ENCODE measurements at places on chromosomes 7 and 10.

DNA sequence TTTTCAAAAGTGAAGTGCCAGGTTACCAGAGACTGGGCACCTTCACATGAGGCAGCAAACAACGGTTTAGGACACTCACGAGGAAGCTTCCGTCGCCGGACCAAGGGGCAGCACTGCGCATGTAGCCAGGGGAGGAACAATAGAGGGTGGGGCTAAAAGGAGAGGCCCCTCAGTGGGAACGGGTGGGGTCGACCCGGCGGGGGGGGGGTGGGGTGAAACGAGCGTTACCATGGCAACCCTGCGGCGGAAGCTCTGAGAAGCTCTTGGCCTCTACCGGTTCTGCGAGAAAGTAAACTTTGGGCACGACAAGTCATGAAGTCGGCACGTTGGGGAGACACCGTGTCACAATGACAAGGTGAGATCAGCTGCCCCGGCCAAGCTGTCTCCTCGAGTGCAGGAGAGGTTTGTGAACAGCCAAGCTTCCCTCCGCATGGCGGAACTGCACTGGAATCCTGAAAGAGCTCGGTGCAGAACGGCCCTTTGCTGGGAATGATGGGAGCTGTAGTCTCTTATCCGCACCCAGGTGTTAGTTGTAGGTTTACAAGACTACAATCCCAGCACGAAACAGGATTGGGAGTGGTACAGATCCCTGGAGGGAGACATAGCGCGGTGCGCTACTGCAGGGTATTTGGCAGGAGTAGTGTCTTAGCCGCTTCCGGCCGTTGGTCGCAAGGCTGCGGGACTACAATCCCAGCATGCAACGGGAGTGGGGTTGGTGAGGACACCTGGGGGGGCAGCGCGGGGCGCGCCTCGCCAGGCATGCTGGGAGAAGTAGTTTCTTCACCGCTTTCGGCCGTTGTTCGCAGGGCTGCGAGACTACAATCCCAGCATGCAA, 72.8 kb upstream of the ZNF722 start:
- no peaks in the 10 kb centered on the region for H3K27me3 ChIP-seq
- H3K36me3 ChIP-seq = no peaks in the 10 kb centered on the region
- no peak for DNase-seq
- no peaks in the 10 kb centered on the region for H3K4me1 ChIP-seq

- no peaks in the 10 kb centered on the region for H3K27me3 ChIP-seq
- no peak for DNase-seq
- peaks cover 6% of the 10 kb centered on the region for H3K4me1 ChIP-seq
- no peaks in the 10 kb centered on the region for H3K36me3 ChIP-seq
Observed at GRCh38 chr10:7559386-7559785, 107.4 kb downstream of the ITIH5 start.

DNA sequence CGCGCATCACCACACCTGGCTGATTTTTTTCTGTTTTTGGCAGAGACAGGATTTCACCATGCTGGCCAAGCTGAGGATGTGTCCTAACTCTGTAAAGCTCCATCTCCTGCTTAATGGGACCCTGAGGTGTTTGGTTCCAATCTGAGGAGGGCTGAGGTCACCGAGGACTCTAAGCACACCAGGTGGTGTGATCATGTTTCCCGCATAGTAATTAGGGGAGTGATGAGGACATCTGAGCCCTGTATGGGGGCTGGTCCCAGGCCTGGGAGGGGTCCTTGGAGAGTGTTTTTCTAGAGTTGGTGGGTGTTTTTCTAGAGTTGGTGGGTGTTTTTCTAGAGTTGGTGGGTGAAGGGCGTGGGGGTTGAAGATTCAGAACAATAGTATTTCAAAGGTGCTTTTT, 3.0 kb upstream of the ABHD11 start:
- H3K4me3 ChIP-seq = peak overlapping the region; percentile 52
- DNase-seq = peak; percentile 59
- H3K27me3 ChIP-seq = no peaks in the 10 kb centered on the region

DNA sequence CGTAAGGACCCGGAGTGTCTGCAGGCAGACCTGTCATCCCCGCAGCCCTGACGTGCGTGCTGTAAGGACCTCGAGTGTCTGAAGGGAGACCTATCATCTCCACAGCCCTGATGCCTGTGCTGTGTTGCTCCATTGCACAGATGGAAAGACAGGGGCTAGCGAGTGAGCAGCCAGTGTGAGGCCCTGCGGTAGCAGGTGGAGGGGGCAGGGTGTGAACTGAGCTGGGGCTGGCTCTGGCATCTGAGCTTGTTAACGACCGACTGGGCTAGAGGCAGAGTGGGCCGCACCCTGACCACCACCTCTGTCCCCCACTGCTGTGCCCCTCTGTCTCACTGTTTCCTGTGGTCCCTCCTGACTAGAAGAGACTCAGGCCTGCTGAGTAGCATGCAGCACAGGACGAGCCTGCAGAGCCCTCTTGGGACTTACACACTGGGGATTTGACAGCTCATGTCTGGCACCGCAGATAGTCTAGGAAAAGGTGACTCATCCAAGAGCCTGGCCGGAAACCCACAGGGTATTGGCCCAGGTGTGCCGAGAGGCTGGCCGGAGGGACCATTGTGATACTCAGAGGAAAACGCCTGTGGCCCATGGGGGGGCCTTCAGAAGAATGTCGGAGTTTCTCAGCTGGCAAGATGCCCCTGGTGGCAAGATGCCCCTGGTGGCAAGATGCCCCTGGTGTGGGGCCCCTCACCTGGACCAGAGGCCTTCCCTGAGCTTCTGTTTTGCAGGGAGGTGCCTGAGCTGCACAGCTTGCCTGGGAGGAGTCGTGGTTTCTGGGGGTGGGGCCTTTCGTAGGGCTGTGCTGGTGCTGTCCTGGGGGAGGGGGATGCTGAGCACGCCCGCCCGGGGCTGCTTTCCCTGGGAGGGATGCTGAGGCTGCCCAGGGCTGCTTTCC, 34.3 kb downstream of the INPP5A start:
- H3K36me3 ChIP-seq = no peaks in the 10 kb centered on the region
- H3K4me1 ChIP-seq = peaks cover 30% of the 10 kb centered on the region
- no peaks in the 10 kb centered on the region for H3K27me3 ChIP-seq
- DNase-seq = peak; percentile 57
- H3K4me3 ChIP-seq = no peak overlapping the region

Data from H1 (cell line).